ENCODE measurements at places on chromosomes 1 and 21. TPM values are rescaled to one million over a fixed set of nuclear protein-coding genes. Genes with fewer than 3 reads are reported as not detected.
A peak's percentile ranks its signal among the peaks of the same experiment; 100 is the strongest.

DNA sequence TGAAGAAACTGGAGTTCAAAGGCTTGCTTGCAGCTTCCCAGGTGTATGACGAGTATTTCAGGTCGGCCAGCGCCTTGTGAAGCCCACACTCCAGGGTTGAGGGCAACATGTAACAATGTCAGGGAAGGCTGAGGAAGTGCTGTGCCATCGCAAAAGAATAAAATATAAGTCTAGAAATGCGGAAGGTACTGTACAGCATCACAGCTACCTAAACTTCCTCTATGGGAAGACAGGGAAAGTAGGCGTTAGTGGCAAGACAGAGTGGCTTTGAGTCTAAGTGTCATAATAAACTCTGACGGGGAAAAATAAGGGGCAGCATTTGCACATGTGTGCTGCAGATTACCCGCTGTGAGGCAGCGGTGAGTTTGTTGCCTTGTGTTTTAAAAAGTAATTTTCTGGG lies 28.9 kb downstream of the DOP1B start:
- peaks cover 13% of the 10 kb centered on the region for H3K4me1 ChIP-seq
- no peaks in the 10 kb centered on the region for H3K27me3 ChIP-seq
- no peak overlapping the region for H3K27ac ChIP-seq
- no peaks in the 10 kb centered on the region for H3K36me3 ChIP-seq
- no peak overlapping the region for H3K4me3 ChIP-seq
- DNase-seq, result no peak

DNA sequence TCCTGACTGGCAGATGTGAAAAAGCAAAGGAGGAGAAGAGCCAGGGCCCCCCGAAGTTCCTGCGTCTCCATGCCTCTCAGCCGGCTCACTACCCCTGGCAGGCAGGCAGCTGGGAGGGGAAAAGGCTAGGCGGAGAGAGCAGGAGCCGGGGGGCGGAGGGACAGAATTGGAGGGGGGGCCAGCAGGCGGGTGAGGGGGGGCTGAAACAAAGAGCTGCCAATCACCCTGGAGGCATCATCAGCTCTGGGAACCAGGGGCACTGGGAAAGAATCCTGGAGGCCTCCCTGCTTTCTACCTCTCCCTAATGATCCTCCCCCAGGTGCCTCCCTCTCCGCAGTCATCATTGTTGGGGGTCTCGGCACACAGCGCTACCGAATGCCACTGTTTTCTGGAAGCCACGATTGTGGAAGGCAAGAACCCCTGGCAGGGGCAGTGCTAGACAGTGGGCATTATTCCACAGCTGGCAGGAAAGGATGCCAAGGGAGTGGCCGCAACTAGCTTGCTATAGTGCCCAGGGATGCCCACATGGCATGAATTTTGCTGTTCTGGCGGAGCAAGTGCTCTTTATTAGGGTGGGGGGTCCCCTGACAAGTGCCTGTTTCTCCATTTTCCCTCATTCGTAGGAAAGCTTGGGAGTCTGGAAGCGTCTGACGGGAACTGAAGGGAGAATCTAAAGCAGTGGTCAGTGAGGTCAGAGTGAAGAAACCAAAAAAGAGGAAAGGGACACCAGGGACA lies at the start of gene THBS3:
Gene THBS3, minus strand, starts transcription at position 92 of the 735 bp plus-strand sequence. Its CDS starts 21 bp downstream, at position 71.
- no peaks in the 10 kb centered on the region for H3K27me3 ChIP-seq
- DNase-seq, result no peak
- H3K36me3 ChIP-seq, result peaks cover 4% of the 10 kb centered on the region
- peak within 1 kb of the TSS; percentile 88 for H3K4me3 ChIP-seq

DNA sequence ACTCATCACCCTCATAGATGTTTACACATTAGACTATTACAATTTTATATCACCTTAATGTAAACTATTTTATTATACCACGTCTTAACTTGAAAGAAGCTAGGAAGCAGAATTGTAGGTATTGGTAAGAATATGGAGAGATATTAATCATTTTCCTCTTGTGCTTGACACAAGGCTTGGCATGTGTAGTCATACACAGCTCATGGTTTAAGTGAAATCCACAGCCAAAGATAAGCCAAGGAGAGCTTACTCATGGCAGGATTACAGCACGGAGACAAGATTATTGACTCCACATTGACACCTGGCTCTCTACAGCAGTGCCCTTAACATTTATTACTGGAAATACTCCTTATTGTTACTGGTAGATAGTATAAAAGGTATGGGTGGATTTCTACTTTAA lies 68.4 kb upstream of the ADGRL4 start:
- no peak overlapping the region for H3K4me3 ChIP-seq
- no peak for DNase-seq
- H3K27me3 ChIP-seq, result no peaks in the 10 kb centered on the region
- no peak overlapping the region for H3K27ac ChIP-seq

Gene CFAP45
- total RNA-seq, result not detected

Gene OR2T35
- not detected for total RNA-seq

All from gastrocnemius medialis (tissue), 4 donors.